ENCODE measurements at places on chromosomes 1 and 21. TPM values are rescaled to one million over a fixed set of nuclear protein-coding genes. Genes with fewer than 3 reads are reported as not detected.

Gene OR2T4
- total RNA-seq, result not detected

Gene WNT2B
- total RNA-seq, result 1.5 TPM

Gene SLFNL1
- 0.49 TPM for total RNA-seq

Gene RNF186
- not detected for total RNA-seq

Gene CYP4Z1
- total RNA-seq, result 0.25 TPM

Gene AMPD1
- total RNA-seq, result not detected

Gene GNAT2
- total RNA-seq, result not detected

Gene ST6GALNAC3
- total RNA-seq, result 11.6 TPM

Gene LRRN2
- 11.8 TPM for total RNA-seq

Gene PTGFR
- 4.9 TPM for total RNA-seq

Gene ADGRL2
- total RNA-seq, result 72.8 TPM

Gene PTPRF
- total RNA-seq, result 60.7 TPM

Gene ARL8A
- total RNA-seq, result 79.4 TPM

Gene COL24A1
- total RNA-seq, result 0.74 TPM

Gene RPE65
- total RNA-seq, result under 0.01 TPM

Gene ZDHHC18
- 5.4 TPM for total RNA-seq

Gene VSIG8
- not detected for total RNA-seq

Measured in temporal lobe (tissue), 4 donors.